BE2C (cell line): ENCODE measurements at places on chromosomes 12 and 14.

GRCh38 chr14:74941676-74942097, 13.7 kb downstream of the PGF start:
- no peak for DNase-seq

DNA sequence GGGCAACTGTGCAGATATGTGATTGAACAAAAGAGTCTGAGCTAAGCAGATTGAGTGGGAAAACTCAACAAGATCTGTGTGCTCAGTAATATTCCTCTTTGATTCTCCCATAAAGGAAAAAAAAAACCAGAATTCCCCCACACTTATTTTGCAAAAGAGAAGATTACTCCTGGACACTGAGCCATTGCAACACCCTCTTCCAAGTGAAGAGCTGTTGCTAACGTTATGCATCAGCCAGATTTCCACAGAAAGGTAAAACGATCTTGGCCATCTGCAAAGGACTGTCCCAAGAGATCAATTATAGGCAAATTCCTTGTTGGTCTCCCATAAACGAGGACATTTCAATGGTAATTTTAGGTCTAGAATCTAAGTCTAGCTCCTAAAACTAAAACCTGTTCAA, 587.7 kb downstream of the C12orf50 start:
- DNase-seq: no peak

DNA sequence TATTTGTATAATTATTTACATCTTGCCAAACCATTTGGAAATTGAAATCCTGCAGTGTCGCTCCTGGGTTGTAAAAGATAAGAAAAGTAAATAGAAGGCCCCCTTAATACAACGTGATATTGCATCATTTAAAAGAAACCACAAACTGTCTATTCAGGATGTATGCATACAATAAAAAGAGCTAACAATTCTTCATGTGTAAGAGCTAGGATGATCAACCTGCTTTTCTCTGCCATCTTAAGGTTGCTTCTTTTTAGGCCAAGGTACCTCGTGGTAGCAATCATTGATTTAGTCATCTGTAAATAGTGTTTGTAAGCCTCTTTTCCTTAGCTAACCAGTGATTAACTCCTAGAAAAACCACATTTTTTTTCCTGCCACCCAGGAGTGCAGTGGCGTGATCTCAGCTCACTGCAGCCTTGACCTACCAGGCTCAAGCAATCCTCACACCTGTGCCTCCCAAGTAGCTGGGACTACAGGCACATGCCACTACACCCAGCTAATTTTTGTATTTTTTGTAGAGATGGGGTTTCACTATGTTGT, 3.3 kb upstream of the USP44 start:
- no peak for DNase-seq

- DNase-seq: no peak
Observed at GRCh38 chr14:34971381-34971780, 11.4 kb upstream of the SRP54 start.

- DNase-seq: peak; percentile 88
Observed at GRCh38 chr14:60485598-60486251, at the start of gene C14orf39. Gene C14orf39 (minus strand): TSS chr14:60486063. CDS start chr14:60485078, 985 bp downstream.

GRCh38 chr12:71240946-71241345, 83.1 kb upstream of the TSPAN8 start:
- DNase-seq: no peak

DNA sequence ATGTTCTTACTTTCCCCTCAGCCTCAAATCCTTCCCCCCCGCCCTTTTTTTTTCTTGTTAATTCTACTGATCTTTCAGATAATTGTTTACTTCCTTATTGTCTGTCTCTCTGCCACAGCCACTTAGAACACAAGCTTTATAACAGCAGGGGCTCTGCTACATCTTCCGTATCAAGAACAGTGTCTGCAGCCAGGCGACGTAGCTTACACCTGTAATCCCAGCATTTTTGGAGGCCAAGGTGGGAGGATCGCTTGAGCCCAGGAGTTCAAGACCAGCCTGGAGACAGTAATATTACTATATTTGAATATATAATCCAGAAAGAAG, 5.4 kb downstream of the SOS2 start:
- DNase-seq: no peak

DNA sequence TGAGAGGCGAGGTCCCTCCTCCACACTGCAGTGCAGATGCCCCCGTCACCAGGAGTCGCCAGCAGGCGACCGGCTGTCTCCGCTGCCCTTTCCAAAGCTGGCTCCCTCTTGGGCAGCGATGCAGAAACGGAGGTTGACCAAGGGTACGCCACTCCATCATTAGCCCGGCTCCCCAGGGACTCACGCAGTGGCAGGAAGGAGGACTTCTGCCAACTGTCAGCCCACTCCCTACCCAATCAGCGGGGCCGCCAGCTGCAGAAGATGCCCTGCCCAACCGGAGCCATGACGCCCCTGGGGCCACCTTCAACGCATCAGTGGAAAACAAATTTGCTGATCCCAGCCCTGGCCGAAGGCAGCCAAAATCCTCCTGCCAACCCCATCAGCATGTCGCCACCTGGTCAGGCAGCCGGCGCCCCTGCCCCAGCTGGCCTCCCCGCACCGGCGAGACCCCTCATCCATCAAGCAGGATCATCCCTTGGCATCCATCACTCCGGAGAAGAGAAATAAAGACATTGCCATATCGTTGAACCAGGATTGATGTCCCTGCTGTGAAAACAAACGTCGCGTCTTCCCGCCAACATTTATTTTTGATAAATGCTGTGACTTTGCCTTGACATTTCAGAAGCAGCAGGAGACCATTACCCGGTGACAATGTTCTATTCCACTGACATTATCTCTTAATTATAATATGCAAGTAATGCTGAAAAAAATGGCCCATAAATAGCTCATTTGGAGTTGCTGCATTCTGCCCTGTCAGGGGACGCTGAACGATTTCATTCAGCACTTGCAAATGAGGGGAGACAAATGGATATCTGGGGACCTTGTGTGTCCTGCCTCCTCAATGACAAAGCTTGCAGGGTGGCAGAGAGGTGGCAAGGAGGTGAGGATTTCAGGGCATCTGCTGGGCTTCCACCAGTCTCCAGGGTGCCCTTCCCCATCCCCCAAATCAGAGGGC, 105.1 kb downstream of the SCARB1 start:
- peak; percentile 93 for DNase-seq

- no peak for DNase-seq
Observed at GRCh38 chr12:69254046-69254445, 14.7 kb downstream of the CPSF6 start.

DNA sequence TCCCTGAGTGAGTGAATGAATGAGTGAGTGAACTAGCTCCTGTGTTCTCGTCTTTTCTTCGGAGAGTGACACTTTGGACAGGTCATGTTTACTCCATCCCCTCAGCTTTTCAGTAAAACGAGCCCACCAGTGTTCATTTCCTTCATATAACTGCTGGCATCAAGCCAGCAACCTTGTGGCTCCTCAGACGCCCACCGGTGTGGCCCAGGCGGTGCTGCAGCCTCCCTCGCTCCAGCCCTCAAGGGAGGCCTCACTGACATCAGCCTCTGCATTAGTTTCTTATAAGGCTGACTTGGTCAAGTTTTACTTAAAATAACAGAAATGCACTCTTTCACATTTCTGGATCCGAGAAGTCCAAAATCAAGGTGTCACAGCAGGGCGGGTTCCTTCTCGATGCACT, 188.0 kb downstream of the ZFP36L1 start:
- no peak for DNase-seq

- DNase-seq: peak; percentile 59
Observed at GRCh38 chr14:90556012-90556477, 159.2 kb downstream of the CALM1 start.

- DNase-seq: no peak
Observed at GRCh38 chr14:22526218-22526617, 62.8 kb downstream of the DAD1 start.

DNA sequence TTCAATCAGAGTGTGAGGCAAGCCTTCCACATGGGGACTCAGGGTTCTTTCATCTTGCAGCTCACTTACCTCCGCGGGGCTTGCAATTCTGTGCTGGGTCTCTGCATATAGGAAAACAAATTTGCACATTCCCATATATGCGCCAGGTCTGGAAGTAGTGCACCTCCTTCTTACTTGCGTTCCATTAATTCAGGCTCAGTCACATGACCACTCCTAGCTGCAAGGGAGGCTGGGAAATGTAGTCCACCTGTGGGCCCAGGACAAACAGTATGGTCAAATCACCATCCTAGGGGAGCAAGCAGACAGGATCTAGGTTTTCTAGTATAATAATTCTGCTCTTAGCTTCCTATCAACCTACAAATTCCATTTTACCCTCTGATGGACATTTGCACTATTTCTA, 160.4 kb downstream of the AACS start:
- no peak for DNase-seq

DNA sequence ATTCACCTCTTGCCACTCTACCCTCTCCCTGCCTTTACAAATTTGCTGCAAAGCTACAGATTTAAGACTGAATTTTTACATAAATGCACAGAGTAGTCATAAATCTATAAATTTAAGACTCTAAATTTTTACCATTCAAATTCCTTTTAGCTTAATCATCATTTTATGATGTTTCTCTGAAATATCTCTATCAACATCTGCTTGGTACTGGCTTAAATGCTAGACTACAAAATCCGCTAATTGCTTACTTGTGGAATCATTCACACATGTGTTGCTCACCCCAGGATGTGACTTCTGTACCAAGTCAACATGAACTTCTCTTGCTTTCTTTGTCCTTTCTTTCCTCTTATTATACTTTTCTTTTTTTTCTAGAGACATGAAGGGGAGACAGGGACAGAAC, 109.2 kb downstream of the GALC start:
- no peak for DNase-seq

DNA sequence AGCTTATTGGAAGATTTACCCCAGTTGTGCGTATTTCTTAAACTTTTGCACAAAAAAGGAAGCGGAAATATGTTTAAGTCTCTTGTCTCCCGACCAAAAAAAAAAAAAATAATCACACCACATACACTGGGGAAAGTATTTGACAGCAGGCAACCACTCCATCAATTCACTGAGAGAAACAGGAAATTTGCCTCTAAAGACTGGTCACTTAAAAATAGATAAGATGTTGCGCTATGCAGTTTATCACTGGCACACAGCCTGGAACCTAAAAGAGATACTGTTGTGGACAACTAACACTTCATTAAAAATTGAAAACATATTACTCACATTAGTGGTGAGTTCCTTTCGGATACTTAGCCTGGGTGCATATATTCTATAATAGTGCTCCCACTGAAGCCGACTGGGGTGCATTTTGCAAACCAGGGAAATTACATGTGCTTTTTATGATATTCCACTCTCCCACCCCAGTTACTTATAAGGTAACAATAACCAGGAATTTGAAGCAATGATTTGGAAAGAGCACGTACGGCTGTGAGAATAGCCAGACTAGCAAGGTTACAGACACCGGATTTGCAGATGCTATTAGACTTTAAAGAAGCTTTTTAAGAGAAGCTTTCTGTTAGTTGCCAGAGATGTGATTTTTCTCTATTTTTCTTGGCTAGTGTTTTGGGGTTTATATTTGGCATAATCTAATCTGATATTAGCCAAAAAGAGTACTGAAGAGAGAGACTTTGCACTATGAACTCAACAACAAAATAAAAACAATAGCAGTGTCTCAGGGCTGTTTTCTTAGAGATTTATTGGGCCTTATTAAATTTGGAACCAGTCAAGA, 311.5 kb downstream of the NOVA1 start:
- no peak for DNase-seq

- peak; percentile 42 for DNase-seq
Observed at GRCh38 chr14:21852061-21852664, 178.5 kb upstream of the OR4E1 start.

DNA sequence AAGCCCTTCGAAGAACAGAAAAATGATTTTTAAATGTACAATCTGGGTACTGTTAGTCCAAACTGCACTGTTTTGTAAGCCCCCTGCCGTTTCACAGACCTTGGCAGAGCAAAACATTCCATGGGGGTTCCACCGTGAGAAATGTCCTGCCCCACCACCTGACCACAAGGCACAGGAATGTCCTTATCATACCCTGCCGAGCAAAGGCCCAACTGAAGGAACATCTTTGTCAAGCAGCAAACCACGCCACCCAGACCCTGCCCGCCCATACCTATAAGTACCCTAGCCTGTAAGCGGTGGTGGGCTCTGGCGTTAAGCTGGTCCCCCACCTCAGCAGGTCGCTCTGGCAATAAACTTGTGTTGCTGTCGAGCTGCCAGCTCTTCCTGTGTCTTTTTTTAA, 181.6 kb upstream of the PZP start:
- DNase-seq: no peak

DNA sequence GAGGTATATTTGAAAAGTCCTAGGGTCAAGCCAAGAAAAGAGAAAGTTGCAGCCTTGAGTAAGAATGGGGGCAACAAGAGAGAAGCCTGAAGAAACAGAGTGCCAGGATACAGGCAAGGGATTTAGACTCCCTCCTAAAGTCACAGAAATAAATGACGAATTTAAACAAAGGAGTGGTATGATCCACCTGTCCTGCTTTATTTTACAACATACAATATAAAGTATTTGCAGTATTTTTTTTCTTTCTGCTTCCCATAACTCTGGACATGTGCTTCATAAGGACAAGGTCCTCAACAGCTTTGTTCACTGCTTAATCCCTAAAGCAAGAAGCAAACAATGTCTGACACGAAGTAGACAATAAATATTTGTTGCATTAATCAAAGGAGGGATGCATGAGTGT, 57.4 kb downstream of the IFNG start:
- DNase-seq: no peak

DNA sequence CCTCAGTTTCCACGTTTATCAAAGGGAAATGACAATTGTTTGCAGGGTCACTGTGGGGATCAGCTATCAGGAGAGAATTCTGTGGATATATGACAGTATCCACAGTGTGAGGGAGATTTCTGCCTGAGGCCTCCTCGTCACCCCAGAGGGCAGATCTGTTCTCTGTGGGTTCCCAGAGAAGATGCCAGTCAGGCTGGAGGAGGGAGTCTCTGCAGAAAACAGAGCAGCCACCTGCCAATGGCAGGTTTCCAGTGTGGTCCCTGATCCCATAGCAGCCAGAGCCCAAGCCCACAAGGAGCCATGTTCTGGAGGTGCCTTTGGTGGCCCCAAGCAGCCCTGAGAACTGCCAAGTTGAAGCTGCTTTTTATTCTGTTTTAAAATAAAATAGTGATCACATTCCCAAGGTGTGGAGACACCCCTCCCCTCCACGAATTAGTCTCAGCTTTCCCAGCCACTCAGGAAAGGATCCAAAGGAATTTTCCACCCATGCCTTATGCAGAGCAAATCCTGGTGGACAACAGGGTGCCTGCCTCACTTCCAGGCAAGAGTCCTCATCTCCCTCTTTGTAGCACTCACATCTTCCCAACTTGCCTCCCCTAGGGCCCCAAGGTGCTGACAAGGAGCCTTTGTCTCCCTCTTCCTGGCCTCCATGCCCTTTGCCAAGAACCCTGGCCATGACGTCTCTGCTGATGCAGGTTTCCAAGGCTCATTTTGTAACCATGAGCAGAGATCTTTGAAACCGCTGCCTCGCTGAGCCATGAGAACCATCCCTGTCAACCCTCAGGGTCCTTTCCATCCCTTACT, 20.4 kb downstream of the CMKLR1 start:
- DNase-seq: no peak

- no peak for DNase-seq
Observed at GRCh38 chr14:92556863-92557543, 43.4 kb downstream of the RIN3 start.

GRCh38 chr14:45198551-45198950, 54.5 kb downstream of the MIS18BP1 start:
- no peak for DNase-seq

- DNase-seq: no peak
Observed at GRCh38 chr12:120692524-120693033, 5.6 kb downstream of the MLEC start.

- DNase-seq: no peak
Observed at GRCh38 chr12:30930641-30931040, 4.1 kb downstream of the TSPAN11 start.

GRCh38 chr14:103045371-103045869, 11.9 kb downstream of the CDC42BPB start:
- no peak for DNase-seq

GRCh38 chr12:130815028-130815741, 23.9 kb downstream of the STX2 start:
- DNase-seq: no peak
